ENCODE measurements at places on chromosomes 6 and 20.

GRCh38 chr6:13146442-13146841 lies 181.9 kb downstream of the TBC1D7 start:
- no peak for DNase-seq

DNA sequence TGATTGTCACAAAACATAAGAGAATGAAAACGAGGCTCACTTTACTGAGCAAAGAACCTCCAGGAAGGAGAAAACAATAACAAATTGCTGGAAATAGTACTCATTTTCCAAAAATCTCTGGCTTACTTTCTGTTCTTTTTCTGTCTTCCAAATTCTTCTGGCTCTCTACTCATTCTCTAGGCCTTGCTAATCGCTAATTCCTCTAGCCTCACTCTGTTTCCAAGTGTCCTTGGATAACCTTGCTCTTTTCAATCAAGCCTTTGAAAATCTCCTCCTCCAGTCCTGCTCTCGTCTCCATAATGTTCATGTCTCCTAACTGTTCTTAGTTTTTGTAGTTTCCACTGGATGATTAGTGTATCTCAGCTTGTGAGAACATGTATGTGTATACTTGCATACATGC lies 96.2 kb upstream of the MAP7 start:
- no peak for DNase-seq

GRCh38 chr6:33675968-33676367 lies 35.5 kb downstream of the UQCC2 start:
- DNase-seq = no peak

DNA sequence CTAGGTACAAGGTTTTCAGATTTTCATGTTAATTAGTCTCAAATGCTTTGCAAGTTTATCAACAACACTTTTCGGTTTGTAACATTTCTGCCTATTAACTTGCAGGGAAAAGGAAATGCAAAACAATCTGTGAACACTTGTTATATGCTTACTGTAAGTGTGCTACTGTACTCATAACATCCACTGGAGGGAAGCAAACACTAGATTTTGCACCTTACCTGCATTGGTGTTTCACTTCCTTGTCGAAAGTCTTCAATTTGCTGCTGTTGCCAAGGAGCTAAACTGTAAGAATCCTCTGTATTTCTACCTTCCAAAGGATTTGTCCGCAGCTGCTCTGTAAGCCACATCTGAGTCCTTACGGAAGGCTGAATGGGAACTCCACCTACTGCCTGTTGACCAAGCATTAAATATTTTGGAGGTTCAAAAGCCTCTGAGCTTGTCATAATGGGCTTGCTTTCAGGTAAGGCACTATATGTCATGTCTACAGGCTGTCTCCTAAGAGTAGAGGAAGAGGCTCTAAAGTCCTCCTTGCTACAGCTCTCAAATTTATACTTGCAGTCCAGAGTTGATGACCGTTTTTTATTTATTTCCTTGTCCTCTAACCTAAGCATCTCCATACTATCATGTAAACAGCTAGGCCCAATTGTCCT lies 17.3 kb downstream of the PLN start:
- no peak for DNase-seq

DNA sequence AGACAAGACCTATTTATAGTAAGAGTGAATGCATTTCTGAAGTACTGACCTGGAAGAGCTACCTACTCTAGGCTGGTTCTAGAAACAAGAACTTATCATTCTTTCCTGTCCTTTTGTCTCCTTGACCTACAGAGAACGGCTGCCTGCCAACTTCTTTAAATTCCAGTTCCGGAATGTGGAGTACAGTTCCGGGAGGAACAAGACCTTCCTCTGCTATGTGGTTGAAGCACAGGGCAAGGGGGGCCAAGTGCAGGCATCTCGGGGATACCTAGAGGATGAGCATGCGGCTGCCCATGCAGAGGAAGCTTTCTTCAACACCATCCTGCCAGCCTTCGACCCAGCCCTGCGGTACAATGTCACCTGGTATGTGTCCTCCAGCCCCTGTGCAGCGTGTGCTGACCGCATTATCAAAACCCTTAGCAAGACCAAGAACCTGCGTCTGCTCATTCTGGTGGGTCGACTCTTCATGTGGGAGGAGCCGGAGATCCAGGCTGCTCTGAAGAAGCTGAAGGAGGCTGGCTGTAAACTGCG lies 8.3 kb downstream of the APOBEC2 start:
- no peak for DNase-seq

DNA sequence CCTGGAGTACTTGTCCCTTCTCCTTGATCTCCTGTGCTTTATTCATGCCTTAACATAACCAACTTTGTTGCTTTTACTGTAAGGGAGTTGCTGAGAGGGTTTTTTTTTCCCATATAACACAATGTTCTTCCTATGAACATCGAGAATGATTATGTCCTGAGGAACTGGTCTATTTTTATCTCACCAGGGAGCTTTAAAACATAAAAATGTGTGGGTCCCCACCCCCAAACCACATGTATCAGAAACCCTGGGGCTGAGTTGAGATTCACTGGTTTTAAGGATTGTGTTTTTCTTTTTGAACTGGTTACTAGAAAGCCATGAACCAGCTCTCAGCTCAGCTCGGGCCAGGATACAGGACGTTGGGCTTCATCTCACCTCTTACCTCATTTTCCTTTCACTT lies 118.5 kb upstream of the JAG1 start:
- no peak for DNase-seq

- DNase-seq = peak; percentile 83
Measured at GRCh38 chr20:40497899-40498691, 190.9 kb downstream of the MAFB start.

GRCh38 chr6:12637960-12638641 lies 78.5 kb upstream of the PHACTR1 start:
- DNase-seq = no peak

DNA sequence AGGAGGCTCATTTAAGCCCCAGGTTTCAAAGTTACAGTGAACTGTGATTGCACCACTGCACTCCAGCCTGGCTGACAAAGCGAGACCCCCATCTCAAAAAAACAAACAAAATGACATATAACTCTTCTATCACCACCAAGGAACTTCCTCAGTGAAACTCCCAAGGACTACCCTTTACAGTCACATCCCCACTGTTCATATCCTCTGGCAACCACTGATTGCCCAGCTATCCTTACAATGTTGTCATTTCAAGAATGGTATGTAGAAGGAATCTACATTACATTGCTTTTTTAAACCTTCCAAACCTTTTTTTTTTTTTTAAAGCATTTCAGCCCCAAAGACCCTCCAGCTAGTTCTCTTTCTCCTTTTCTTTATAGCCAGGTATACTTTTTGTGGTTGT lies 123.1 kb upstream of the CARMIL1 start:
- no peak for DNase-seq

GRCh38 chr20:19880256-19881079 lies 122.4 kb downstream of the RIN2 start:
- no peak for DNase-seq

GRCh38 chr6:25277857-25278256 lies 1.3 kb upstream of the CARMIL1 start:
- DNase-seq = no peak

DNA sequence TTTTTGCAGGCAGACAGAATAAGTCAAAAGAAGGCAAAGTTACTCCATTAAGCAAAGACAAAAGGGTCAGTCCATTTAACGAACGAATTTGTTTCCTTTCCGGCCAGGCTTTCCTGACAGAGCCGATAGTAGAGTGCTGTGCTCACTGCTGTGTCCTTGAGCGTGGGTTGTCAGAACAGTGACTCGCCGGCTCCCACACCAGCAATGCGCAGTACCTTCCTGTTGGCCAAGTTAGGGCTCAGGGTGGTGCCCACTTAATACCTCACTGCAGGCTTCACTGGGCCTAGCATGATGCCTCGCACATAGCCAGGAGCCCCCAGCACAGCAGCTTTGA lies 294.7 kb downstream of the FOXC1 start:
- no peak for DNase-seq
